Left renal cortex interstitium (tissue), 4 donors: ENCODE measurements at places on chromosomes 11 and 22.

- DNase-seq, result no peak
Measured at GRCh38 chr11:33067294-33067693, 27.9 kb downstream of the TCP11L1 start.

DNA sequence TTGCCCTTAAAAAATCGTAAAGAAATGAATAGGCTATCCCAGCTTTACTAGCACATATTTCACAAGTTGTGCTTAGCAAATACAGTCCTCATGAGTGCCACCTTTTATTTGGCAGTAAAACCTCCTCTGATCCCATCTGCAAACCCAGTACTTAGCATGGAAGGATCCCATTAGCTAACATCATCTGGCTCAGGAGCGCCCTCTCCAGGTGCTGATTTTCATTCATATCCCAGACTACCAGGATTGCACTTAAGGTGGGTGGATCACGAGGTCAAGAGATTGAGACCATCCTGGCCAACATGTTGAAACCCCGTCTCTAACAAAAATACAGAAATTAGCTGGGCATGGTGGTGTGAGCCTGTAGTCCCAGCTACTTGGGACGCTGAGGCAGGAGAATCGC lies 76.1 kb upstream of the PAX6 start:
- DNase-seq, result no peak

DNA sequence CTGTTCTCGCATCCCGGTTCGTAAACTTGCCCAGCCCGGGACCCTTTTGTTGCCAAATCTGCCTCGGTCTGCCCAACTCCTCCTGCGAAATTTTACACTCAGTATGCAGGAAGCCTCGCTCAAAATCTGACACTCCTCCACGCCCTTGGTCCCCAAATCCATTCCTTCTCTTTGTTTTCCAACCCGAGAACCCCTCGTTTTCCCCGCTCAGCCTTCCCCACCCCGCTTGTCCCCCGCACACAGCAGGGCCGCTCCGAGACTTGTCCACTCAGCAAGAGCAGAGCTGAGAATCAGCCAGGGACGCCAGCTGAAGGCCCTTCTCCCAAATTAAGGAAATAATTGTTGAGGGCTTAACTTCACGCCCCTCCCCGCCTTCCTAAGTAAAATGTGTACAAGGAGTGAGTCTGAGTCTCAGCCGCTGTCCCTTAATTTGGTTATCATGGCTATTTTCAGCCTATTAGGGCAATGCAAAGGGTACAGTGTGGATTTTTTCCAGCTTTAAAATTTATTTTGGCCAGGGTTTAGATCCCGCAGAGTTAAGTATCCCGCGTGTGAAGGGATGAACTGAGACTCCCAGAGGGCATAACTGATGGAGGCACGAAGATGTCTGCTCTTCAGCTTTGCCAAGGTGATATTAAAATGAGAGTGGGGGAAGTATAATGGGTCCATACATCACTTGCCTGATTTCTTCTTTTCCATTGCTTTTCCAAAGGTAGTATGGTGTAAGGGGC lies 581 bp upstream of the FBXO3 start:
- no peak for DNase-seq

DNA sequence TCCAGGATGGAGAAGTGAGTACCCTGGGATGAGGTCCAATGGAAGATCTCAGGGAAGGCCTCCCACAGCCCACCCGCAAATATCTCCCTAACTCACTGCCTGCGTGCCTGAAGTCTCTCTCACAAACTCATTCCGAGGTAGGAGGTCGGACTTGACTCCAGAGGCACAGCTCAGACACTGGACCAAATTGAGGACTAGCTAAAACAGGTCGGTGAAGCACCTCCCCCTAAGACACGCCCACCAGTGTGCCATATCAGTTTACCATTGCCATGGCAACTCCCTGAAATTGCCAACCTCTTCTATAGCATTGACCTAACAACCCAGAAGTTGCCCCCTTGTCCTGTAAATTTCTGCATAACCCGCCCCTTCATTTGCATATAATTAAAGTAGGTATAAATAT lies 17.5 kb downstream of the RPL3 start:
- DNase-seq, result no peak

GRCh38 chr11:75076671-75077070 lies 20.0 kb downstream of the OR2AT4 start:
- DNase-seq, result no peak

- no peak for DNase-seq
Measured at GRCh38 chr11:843818-844692, 1.4 kb downstream of the TSPAN4 start.

DNA sequence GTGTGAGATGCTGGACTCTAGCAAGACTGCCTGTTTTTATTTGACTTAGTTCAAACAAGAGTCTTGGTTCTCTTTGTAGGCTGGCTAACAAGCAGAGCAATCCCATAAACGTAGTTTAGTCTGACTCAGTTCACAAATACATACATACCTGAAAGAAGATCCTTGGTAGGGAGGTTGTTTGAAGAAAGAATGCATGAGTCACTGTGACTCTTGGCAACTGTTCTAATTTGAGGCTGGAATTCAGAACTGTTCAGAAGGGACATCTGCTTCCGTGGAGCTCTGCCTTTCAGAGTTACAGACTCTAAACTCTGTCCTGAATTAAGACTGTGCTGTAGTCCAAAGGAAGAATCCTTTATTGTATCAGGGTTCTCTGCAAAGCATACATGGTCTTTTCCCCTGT lies 32.2 kb downstream of the C2CD3 start:
- DNase-seq, result no peak

- no peak for DNase-seq
Measured at GRCh38 chr11:62792202-62792575, 383 bp upstream of the TMEM223 start.

- no peak for DNase-seq
Measured at GRCh38 chr11:105960252-105961245, 61.5 kb downstream of the MSANTD4 start.

GRCh38 chr11:115555336-115556090 lies 51.3 kb upstream of the CADM1 start:
- DNase-seq, result no peak

DNA sequence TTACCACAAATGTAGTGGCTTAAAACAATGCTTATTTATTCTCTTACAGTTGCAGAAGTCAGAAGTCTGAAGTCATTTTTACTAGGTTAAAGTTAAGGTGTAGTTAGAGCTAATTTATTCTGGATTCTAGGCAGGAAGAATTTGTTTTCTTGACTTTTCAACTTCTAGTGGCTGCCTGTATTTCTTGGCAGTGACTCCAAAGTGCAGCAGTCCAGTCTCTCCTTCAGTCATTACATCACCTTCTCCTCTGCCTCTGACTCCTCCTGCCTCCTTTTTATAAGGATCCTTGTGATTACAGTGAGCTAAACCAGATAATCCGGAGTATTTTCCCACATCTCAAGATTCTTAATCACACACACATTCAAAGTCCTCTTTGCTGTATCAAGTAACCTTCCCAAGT lies 581.4 kb downstream of the KCNA4 start:
- no peak for DNase-seq

- DNase-seq, result no peak
Measured at GRCh38 chr11:119608201-119608600, 120.8 kb downstream of the NECTIN1 start.

DNA sequence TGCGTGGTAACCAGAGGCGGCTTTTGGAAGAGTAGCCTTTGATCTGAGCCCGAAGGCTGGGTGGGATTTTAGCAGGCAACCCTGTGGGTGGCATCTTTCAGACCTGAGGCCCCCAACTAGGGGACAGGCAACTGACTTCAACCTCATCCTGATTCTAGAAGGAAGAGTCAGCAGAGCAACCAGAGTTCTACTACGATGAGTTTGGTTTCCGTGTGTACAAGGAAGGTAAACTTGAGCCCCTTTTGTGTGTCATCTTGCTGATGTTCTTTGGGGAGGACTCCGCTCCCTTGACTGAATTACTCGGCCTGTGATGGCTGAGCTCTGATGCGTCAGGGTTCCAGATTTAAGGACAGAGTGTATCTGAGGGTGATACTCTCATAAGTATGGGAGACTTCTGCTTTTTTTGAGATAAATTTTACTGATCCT lies 31.6 kb downstream of the SGSM3 start:
- DNase-seq, result no peak
